ENCODE measurements at places on chromosomes 12 and 14.

DNA sequence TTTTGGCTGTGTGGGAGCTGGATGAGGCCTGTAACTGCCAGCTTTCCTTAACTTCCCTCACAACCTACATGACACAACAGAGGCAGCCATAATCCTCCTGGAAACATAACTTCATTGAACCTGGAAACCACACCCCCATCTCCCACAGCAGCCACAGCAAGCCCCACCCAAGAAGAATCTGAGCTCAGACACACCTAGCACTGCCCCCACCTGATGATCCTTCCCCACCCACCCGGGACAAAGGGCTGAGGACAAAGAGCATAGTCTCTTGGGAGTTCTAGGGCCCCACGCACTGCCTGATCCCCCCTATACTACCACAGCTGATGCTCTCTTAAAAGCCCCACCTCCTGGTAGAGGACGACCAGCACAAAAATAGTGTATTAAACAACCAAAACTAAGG, 29.6 kb upstream of the TSPAN8 start:
- DNase-seq, result no peak

- no peak for DNase-seq
Observed at GRCh38 chr14:77889971-77890442, 90.1 kb downstream of the ADCK1 start.

- no peak for DNase-seq
Observed at GRCh38 chr12:57146092-57146491, 1.3 kb downstream of the LRP1-AS start.

GRCh38 chr12:131347732-131348131, 363.2 kb upstream of the SFSWAP start:
- DNase-seq, result no peak

GRCh38 chr12:32921397-32921796, 24.8 kb upstream of the PKP2 start:
- DNase-seq, result no peak

Data from effector CD8-positive, alpha-beta T cell (primary cell).